Large intestine (tissue), 12 donors: ENCODE measurements at places on chromosomes 3 and 15. TPM values are rescaled to one million over a fixed set of nuclear protein-coding genes. Genes with fewer than 3 reads are reported as not detected.

DNA sequence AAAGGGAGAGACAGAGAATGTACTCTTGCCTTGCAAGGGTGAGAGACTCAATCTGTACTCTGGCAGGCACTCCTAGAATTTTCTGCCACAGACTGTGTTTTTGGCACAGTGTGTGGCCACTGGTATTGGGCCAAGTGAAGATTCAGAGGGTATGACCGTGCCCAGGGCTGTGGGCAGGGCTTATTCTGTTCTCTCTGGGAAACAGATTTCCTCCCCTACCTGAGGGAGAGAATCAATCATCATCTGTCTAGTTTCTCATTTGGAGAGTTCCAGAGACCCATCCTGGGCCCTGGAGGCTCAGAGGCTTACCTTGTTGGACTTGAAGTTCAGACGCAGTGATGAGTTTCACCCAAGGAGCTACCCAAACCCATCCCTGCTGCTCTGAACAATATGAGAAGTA is 28.2 kb downstream of the CSTA start:
- DNase-seq: no peak

- no peak for DNase-seq
These were observed 10.3 kb downstream of the PIK3CA start for GRCh38 chr3:179158336-179159039.

DNA sequence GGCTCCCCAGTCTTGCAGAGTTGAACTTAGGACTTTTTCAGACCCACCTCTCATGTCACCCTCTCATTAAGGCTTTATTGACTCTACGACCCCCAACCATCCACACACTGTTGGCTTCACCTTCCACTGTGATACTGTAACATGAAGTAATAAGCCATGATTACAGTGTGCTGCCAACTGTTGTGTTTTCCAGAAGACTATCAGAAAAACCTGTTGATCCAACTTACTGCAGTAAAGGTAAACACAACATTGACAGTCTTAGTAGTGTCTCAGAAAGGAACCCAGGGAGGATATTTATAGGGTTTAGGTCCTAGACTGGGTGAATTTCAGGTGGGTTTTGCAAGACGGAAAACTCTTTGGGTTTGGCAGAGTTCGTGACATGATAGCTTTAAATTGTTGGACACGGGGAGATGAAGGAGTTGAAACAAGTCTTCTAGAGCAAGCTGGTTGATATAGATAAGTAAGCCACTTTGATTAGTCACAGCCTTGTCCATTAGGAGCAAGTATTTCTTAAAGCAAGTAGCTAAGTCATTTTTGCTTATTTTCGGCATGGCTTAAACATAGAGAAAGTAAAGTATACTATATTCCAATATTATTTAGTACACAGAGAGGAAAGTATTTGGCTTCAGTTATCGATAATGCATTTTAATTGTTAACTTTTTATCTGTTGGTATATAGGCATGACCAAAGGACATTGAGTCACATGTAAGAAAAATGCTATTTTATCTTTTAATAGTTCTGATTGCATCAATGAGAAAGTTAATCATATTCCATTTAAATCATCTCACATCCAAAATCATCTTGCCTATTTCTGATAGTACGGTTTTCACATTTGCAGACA is 2.4 kb upstream of the COL6A5 start:
- DNase-seq: no peak

- no peak for DNase-seq
These were observed 45.4 kb upstream of the RPL32 start for GRCh38 chr3:12886736-12887135.

DNA sequence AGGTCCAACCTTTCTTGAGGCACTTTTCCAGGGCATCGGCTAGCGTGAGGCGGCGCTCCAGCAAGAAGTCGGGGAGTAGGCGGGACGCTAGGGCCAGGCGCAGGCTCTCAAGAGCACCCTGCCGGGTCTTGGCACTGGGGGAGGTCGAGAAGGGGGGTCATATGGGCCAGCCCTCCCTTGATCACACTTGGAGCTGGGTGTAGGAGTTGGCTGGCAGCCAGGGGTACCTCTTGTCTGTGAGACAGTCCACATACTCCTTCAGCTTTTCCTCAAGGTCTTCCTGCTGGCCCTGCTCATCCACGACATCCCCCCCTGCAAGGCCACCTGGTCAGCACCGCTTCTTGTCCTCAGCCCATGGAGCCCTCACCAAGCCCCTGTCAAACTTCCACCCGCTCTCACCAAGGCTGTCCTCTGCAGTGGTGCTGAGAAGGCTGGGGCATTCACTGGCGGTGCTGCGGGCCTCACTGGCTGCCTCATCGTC is 2.0 kb downstream of the IFRD2 start:
- DNase-seq: no peak

DNA sequence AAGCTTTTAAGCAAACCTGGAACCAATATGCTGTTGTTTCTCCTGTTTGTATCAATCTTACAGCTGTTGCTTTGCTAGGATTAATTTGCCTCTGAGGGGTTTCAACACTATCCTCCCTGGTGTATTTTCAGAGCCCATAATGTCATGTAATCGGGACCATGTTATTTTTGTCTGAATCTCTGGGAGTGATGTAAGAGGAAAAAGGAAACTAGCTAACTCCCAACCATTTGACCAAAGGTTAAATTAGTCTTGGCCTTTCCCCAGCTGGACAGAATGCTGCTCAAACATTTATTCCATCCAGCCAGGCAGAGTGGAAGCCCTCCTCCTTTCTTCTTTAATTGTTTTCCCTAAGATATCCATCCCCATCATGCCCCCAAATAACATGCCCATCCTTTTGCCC is 142.2 kb downstream of the ALDH1A2 start:
- no peak for DNase-seq

- peak; percentile 88 for DNase-seq
These were observed 3.5 kb upstream of the CHAC1 start for GRCh38 chr15:40949756-40950207.

DNA sequence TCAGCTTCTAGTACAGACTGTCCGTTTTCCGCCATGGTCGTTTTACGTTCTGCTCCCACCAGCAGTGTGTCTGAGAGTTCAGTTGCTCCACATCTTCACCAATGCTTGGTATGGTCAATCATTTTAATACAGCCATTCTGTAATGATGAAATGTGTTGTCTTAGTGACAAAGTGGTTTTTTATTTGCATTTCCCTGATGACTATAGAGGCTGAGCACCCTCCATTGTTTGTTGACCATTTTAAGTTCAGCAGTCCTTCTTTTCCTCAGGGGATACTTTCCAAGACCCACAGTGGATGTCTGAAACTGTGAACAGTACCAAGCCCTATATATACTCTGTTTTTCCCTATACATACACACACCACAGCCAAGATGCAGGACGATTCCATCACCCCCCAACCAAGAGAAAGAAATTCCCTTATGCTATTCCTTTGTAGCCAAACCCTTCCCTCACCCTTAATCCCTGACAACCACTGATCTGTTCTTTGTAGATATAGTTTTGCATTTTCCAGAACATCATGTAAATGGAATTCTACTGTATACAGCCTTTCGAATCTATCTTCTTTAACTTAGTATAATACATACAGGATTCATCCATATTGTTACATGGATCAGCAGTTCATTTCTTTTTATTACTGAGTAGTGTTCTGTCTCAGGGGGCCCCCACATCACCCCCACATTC is 55.9 kb downstream of the C3orf20 start:
- no peak for DNase-seq

GRCh38 chr3:79085171-79085570 is 682.6 kb downstream of the ROBO1 start:
- DNase-seq: no peak

DNA sequence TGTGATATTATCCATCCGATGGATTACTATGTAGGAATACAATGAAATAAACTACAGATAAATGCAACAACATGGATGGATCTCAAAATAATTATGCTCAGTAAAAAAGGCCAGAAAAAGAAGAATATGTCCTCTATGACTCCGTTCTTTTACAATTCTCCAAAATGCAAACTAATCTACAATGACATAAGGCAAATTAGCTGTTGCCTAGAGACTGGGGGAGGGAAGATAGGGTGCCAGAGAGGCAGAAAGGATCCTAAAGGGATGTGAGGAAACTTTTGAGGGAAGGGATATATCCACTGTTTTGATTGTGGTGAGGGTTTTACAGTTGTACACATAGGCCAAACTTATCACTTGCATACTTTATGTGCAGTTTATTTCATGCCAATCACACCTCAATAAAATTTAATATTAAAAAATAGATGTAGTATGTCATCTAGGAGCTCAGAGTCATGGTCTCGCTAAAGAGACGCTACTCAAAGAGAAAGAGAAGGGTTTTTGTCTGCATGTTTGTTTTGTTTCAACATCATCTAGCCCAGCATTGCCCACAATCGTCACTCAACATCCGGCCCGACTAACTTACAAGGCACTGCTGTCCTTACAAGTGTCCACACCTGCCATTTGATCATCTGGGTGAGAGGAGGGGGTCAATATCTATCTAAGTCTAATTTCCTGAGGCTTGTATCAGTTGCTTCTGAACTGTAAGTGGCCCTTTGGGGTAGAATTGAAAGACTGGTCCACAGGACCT is 29.5 kb downstream of the HES1 start:
- DNase-seq: no peak

- DNase-seq: no peak
These were observed 126.0 kb downstream of the FMN1 start for GRCh38 chr15:33068511-33068990.

- DNase-seq: no peak
These were observed 50.7 kb downstream of the FAM43A start for GRCh38 chr3:194736277-194736895.

GRCh38 chr15:92503889-92504288 is 110.2 kb downstream of the ST8SIA2 start:
- no peak for DNase-seq

- DNase-seq: peak; percentile 25
These were observed 23.8 kb upstream of the CORO2B start for GRCh38 chr15:68554721-68555678.

DNA sequence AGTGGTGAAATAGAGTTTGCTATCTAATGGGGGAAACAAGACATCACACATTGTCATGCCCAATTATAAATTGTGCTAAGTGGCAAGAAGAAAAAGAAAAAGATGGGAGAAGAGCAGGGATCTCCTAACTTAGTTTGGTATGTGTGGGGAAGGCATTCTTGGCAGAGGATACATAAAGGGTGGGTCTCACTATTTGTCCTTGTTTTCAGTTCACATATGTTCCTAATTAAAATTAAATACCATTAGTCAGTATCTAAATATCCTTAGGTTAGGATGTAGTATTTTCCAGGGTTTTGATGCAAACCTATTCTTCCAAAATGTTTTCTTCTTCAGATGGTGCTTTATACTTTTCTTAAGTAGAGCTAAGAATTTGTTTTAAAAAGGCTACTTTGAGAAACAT is 173.7 kb downstream of the B3GALNT1 start:
- DNase-seq: no peak

DNA sequence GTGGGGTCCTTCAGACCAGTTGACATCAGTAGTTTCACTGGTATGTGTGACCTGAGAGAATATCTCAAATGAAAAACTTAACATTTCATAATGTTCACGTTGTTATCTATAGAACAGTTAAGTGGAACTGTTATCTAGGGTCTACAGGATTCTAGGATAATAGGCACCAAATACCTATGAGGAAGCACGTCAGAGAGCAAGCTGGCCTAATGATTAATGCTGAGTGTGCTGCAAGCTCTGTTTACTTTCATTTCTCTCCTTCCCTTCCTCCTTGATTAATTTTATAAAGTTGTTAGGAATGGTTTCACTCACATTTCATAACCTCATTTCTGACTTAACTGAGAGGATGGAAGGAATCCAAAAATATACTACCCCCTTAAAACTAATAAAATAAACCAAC is 362.5 kb upstream of the ZNF717 start:
- DNase-seq: no peak

- no peak for DNase-seq
These were observed 94.8 kb downstream of the ABHD5 start for GRCh38 chr3:43785551-43785950.

DNA sequence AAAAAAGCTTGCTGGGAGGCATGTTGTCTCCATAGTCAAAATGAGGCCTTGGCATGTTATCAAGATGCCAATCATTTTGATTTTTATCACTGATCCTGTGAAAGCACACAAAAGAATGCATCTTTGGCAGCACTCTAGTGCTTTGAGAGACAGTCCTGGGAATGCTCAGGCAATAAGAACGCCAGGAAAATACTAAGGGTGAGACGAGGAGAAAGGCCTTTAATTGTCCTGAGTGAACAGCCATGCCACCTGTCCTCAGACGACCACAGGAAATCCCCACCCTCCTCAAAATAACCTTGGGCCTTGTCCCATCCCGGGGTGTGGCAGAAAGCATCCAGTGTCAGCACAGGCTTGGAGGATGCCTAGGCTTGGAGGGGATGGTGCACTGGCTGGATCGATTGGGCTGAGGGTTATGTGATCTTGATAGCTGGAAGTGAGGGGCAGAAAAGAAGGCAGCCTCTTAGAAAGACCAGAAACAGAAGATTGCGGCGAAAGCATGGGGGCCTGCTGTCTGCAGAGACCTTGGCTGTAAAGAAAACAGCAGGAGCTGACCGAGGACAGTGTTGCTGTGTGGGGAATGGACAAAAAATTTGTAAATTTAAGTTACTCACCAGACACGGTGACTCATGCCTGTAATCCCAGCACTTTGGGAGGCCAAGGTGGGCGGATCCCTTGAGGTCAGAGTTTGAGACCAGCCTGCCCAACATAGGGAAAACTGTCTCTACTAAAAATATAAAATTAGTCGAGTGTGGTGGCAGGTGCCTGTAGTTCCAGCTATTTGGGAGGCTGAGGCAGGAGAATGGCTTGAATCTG is 7.3 kb downstream of the TMEM158 start:
- DNase-seq: no peak

GRCh38 chr3:67087788-67088187 is 89.7 kb downstream of the KBTBD8 start:
- no peak for DNase-seq

- DNase-seq: peak; percentile 3
These were observed 401 bp downstream of the ZSCAN29 start for GRCh38 chr15:43370310-43370974.

- peak; percentile 24 for DNase-seq
These were observed 148.1 kb downstream of the KLHL25 start for GRCh38 chr15:85646538-85647091.

DNA sequence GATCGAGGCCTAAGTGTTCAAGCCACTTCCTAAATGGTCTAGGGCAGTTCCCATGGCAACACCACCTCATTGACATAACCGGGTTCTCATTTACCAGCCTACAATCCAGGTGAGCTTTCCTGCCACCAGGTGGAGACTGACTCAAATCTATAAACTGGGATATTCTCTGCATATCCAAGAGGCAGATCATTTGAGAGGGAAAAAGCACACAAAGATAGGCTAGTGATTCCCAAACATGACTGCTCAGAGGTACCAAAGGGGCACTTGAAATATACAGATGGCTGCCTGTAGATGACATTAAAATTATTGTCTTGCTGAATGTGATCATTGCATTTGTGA is 141.3 kb upstream of the PROK2 start:
- DNase-seq: peak; percentile 59

GRCh38 chr3:157238457-157238856 is 78.5 kb upstream of the CCNL1 start:
- no peak for DNase-seq

The ZNF609 gene
- polyA plus RNA-seq: 24.4 TPM

The CEP97 gene
- polyA plus RNA-seq: 5.3 TPM

The CYP19A1 gene
- polyA plus RNA-seq: 8.3 TPM

The CFAP92 gene
- polyA plus RNA-seq: 0.78 TPM

The SLC51B gene
- polyA plus RNA-seq: 20.2 TPM

The ARHGEF26 gene
- polyA plus RNA-seq: 12.6 TPM

The XPC gene
- 35.4 TPM for polyA plus RNA-seq

The AQP9 gene
- 0.27 TPM for polyA plus RNA-seq

The HRH1 gene
- polyA plus RNA-seq: 1.4 TPM

The P3H2 gene
- 9.3 TPM for polyA plus RNA-seq

The DPPA2 gene
- 0.03 TPM for polyA plus RNA-seq

The SH3GL3 gene
- 4.7 TPM for polyA plus RNA-seq

The C15orf62 gene
- polyA plus RNA-seq: 5.4 TPM

The PPP1R14D gene
- 14.0 TPM for polyA plus RNA-seq

The CRTC3 gene
- 28.5 TPM for polyA plus RNA-seq
